ENCODE measurements at places on chromosomes 5 and 9.

- DNase-seq, result no peak
Measured at GRCh38 chr5:132058646-132059042, 1.8 kb upstream of the IL3 start.

DNA sequence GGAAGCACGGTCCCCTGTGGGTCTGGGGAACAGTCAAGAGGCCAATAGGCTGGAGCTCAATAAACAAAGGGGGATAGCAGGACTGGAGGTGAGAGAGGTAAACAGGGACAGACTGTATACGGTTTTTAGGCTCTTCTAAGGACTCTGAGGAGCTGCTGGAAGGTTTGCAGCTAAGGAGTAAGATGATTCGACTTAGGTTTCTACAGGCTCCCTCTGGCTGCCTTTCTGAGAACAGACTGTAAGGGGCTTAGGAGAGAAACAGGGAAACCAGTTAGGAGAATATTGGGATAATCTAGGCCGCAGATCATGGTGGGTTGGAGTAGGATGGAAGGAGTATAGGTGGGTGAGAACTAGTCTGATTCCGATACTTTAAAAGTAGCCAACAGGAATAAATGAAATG, 10.4 kb downstream of the CDK5RAP2 start:
- no peak for DNase-seq

- no peak for DNase-seq
Measured at GRCh38 chr5:41995193-41995592, 70.1 kb downstream of the FBXO4 start.

GRCh38 chr5:124461157-124461556, 285.3 kb downstream of the ZNF608 start:
- DNase-seq, result no peak

GRCh38 chr5:6159832-6160430, 218.4 kb downstream of the MED10 start:
- DNase-seq, result no peak

DNA sequence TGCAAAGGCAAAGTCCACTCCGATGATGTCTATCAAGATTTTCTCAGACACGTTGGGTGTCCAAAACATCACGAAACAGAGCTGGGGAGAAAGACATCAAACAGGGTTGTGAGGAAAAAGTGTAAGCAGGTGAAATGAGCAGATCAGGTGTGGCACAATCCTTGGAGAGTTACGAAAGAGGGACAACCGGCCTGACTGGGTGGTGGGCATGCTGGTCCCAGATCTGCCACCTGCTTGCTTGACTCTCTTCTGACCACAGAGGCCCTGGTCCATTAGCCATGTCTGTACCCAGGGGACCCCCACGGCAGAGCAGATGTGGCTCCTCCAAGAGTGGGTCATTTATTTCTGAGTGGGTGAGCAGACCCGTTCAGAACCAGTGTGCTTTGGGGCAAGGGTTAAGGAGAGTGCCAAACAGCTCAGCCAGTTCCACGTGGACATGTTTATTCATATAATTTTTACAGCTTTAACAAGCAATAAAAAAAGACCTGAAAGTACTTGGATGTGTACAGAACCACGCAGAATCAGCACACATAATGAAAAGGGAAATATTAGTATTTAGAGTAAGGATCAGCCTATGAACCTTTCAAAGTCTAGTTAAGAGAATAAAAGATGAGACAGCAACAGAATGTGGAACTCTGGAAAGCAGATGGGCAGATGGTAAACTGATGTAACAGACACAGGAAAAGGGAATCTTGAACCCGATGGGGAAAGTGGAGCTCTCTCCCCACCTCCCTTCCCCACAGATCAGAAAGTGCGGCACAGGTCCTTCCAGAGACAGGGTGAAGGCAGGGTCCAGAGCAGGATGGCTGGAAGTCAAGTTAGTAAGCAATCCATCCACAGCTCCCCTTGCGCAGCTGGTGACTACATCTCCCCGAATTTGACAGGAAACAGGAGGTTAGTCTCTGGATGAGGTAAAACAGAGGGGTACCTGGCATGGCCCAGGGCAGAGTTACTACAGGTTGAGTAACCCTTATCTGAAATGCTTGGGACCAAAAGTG, 52.5 kb downstream of the OTULIN start:
- DNase-seq, result no peak

DNA sequence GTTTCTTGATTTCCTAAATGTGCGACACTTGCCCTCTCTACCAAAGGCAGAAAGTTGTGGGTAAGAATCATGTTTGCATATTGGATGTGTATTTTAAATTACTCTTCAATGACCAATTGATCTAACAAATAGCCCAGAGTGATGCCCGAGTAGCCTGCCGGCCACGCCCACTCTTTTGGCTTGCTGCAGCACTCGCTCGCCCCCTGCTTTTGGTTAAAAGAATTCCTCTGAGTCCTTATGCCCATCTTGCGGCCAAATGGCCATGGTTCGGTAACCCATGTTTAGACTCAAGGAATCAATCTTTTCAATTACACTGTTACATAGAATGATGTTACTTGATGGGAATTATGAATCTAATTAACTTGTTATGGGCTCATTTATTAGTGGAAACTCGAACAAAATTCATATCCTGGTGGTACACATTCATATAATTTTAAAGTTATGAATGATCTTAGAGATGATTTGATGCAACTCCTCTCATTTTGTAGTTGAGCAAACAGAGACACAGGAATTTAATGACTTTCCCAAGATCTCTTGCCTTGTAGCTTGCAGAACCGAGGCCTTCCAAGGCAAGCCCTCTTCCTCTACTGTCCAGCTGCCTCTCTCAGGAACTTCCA, 36.5 kb downstream of the PPIC start:
- no peak for DNase-seq

- DNase-seq, result no peak
Measured at GRCh38 chr5:33411498-33411897, 29.3 kb upstream of the TARS1 start.

GRCh38 chr9:108634672-108635462, 220.9 kb downstream of the ACTL7B start:
- no peak for DNase-seq

GRCh38 chr5:131756942-131757341, 39.9 kb downstream of the FNIP1 start:
- DNase-seq, result no peak

DNA sequence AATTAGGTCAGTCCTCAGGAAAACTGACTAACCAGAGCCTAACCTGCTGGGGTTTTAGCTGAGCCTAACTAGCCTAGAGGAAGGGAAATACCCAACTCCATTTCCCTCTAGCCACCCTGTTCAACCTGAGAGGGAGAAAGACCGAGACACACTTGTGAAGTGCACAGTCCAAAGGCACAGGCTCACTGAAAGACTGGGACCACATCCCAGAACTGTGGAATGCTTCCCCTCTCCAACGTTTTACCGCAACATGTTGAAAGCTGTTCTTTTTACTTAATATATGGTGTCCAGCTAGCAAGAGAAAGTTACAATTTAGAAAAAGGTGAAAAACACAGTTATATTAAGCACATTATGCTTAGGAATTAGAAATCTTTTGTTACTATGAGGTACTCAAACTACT, 76.8 kb upstream of the SIMC1 start:
- no peak for DNase-seq

DNA sequence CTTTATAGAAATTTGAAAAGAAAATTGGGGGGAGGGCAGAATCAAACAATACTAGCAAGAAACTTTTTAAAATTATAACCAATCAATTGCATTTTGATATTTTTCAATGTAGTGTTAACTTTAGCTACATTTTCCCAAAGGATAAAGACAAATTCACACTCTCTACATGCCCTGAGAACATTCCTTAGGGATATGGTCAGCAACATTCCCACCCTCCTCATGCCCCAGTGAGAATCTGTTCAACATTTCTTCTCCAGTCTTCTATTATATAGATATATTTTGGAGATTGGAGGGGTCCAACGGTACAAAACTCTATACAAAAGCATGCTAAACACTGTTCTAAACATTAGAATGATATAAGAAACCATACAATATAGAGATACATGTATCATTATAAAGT, 11.6 kb upstream of the PRR16 start:
- no peak for DNase-seq

DNA sequence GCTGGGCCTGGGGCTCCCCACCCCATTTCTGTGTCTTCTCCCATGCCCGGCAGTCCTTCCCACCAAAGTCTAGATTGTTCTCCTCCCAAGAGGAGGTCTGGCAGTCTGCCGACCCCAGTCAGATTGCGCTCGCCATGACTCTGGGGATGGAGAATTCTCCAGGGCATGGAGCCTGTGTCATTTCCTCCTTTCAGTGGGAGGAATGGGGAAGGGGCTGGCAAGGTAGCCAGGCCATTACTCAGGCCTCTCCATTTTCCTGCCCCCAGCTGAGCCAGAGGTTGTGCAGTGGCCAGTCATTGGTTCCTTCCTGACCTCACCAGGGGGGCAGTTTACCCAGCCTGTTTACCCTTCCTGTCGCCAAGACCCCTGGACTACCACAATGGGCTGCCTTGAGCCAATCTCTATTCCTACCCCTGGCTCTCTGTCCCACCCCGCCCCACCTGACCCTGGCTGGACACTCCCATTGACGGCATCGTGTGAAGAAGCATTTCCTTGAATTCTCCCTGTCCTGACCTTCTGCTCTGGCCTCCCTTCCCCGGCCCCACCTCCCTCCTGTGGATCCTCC, 628 bp downstream of the SYNPO start:
- no peak for DNase-seq

Measured in stimulated activated CD4-positive, alpha-beta T cell treated with anti-CD3 and anti-CD28 coated beads, TNF-alpha, amount 100 ng/mL, for 24 hours (primary cell).